ENCODE measurements at places on chromosomes 6 and 20.

DNA sequence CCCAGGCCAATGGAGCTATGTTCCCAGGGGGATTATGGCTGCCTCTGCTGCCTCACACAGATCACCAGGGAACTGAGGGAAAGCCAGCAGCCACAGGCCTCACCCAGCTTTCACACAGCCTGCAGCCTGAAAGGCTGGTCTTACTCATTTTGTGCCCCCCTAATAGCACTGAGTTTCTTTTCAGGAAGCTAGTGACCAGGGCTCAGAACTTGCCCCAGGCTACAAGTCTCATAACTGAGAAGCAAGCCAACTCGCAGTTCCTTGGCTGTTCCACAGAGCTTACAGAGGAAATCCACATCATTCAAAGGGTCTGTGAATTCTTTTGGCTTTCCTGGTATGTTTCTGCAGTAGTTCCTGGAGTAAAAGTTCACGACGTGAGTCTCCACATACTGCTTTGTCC lies 524.8 kb upstream of the GJE1 start:
- DNase-seq = no peak

DNA sequence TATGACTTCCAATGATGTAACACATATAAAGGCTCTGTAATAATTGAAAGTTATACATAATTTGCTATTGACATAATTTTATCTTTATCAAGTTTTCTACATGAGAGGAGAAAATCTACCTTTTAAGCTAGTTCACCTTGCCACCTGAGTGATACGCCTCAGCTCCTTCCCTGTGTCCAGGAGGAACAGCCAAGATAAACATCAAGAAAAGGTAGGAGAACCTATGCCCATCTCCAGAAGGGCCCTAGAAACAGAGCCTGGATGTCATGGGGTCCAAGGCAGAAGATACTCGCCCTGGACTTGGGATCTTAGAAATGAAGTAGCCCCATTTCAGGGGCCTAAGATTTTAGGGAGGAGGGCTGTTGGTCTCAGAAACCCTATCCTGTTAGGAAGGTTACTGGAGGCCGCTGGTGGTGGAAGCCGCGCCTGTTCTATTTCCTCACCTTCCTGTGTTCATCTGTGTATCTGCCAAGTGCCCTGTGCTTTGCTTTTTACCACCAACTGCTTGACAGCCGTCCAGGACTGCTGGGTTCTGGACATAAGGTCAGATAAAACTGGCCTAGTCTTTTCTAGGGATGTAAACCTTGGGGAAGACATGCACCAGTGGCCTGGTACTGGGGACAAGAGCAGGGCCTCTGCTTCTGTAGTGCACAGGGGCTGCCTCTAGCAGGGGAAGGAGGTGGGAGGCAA lies 178.5 kb downstream of the ARID1B start:
- no peak for DNase-seq

DNA sequence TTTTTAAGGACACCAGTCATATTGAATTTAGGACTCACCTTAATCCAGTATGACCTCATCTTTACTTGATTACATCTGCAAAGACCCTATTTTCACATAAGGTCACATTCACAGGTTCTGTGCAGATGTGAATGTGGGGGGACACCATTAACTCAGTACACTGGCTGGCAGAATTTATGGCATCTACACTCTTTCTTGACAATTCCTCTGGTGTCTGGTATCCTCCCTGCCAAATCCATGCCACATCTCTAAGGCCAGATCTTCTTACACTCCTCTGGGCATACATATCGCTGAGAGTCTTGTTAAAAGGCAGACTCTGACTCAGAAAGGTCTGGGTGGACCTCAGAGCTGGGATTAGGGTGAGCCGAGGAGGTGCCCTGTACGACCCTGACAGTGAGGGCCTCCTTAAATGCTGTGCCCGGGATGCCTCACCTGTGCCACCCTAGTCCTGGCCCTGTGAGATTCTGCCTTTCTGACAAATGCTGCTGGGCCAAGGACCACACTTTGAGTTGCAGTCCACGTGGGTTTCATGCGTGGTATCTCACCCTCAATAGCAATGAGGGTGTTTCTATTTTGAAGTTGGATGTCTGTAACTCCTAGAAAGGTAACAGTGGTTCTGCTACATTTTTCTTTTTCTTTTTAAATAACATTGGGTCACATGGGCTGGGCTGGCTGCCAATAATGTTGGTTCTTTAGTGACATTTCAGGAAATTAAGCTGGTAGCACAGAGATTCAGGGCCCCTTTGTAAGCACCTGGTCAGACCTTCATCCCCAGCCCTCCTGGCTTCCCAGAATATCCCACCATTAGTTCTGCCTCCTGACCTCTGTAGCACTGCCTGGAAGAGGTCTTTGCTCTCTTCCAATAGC lies 17.2 kb upstream of the LRRN4 start:
- no peak for DNase-seq

- DNase-seq = no peak
Measured at GRCh38 chr6:94071835-94072234, 652.5 kb upstream of the EPHA7 start.

- DNase-seq = no peak
Measured at GRCh38 chr20:23533161-23533560, 35.1 kb downstream of the CST9L start.

DNA sequence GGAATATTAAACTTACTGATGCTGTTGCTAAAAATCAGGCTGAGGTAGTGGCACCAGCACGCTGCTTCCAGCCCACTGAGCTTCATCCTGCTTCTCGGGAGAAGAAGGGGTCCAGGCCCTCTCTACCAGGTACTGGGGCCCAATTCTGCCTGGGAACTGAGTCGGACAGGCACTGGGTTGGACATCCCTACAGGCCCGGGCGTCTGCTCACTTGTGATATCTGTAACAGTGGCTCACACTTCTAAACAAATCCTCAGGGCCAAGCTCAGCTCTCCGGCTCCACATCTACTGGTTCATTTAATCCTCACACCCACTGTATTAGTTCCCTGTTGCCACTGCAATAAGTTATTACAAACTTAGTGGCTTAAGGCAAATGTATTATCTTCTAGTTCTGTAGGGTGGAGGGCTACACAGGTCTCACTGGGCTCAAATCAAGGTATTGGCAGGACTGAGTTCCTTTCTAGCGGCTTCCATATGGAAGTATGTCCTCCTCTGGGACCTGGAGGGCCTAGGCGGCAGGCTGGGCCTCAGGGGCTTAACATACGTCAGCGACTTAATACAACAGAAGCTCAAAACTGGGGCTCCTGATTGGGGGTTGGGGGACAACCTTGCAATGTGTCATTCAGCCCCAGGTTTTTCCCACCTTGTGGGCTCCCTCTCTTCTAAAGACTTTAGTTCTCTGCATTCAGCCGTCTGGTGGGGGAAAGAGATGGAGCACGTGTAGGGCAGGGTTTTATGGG lies 1.6 kb upstream of the KCNK15 start:
- no peak for DNase-seq

- no peak for DNase-seq
Measured at GRCh38 chr6:53765270-53765669, 29.5 kb upstream of the LRRC1 start.

All from activated T-helper 9 cell treated with anti-CD3 and anti-CD28 coated beads, Interleukin-2, amount 50 U/mL, for 16 hours (primary cell).